ENCODE measurements at places on chromosomes 3 and 15. TPM values are rescaled to one million over a fixed set of nuclear protein-coding genes. Genes with fewer than 3 reads are reported as not detected.

DNA sequence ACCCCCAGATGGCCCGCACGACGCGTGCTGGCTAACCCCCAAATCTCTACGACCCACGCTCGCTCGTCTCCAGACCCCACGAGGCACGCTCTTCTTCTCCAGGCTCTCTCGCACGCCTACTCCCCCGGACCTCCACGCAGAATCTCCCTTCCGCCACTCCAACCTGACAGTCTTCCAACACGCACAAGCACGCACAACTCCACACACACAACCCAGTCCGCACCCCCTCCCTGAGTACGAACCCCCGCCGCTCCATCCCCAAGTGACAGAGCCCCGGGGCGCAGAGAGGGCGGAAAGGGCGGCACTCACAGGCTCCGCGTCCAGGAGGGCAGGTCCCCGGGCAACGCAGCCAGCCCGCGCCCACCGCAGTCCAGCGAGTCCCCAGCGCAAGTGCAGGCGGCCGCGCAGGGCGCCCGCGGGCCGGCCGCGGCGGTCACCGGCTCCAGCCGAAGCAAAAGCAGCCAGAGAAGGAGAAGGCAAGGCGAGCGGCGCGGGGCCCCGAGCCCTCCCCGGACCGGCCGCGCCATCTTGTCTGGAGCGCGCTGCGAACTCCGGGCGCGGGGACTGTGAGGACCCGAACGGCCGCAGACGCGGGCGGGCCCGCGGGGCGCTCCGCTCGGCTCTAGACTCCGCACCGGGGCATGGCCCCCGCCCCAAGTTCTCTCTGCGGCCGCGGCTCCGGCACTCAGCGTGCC is 794 bp downstream of the LRIG1 start:
- no peak for DNase-seq

DNA sequence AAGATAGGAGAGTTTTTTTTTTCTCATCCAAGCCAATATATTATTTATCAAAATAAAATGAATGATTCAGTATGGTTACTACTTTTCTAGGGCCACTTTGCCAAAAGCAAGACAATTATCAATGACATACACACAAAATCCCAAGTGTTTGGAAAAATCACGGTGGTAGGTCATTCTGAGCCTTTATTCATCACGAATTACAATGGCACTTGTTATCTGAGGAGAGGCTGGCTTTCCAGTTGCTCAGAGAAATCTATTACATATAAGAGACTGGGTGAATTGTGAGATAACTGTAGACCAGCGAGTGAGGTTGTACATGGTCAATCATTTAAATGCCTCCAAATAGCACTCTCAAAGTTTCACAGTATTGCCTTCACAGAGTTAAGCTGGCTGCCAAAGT is 20.4 kb upstream of the FGF12 start:
- DNase-seq = no peak

DNA sequence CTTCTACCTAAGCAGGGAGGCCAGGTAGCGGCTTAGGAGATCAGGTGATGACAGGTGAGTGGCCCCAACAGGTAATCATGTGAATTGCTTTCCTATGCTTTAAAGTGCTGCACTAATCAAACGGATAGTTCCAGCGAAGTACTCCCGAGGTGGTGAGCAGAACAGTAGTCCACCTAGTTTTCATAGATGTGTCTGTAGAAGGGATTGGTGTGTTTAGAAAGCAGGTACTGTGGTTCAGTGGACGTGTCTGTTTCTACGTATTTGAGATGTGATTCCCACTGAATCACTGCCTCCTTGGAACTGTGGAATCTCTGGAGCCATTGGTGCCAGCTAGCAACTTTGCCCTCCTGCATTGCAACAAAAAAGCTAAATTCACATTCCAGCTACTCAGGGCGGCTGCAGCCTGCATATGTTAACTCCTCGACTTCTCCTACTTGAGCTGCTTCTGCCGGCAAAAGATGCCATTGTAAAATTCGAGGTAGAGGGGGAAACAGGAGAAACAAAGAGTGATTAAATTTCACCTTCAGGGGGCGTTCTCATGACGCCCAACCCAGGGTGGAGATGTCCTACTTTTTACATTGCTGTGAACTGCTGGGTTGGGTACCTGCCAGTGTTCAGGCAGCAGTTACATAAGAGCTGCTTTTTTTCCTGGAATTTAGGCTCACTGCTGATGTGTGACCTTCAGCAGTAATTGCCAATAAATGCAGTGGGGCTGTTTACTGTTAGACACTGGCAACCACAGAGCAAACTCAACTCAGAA is 227.3 kb downstream of the ITPR1 start:
- DNase-seq = no peak

DNA sequence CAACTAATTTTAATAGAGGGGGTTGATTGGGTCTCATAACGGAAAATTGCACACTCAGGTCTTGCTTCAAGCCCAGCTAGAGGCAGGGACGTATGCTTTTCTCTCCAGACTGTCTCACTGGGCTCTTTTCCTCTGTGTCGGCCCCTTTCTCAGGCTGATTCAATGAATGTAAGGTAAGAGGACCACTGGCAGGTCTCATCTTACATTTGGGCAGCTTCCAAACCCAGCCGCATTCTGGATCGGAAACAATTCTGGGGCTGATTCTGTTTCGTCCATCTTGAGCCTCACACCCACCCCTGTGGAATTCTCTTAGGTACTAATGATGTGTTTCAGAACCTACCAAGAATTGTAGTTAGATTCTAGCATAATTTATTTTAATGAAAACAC is 40.7 kb downstream of the TMEM212 start:
- no peak for DNase-seq

DNA sequence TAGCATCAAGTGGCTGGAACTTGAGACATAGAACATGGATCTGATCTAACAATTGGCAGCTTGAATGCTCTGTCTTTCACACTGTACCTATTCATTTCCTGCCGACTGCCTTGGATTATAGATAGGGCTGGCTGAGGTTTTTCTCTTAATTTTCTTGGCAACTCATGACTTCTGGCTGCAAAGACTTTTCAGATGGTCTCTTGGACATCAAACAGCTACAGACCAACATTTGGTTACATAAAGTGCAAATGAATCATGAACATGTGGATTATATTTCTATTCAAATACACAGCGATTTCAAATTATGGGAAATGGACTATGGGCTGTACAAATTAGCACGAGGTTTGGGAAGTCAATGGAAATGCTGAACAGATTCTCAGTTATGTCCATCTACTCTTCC is 26.2 kb upstream of the IL16 start:
- no peak for DNase-seq

GRCh38 chr3:48686538-48687219 is 964 bp upstream of the NCKIPSD start:
- no peak for DNase-seq

DNA sequence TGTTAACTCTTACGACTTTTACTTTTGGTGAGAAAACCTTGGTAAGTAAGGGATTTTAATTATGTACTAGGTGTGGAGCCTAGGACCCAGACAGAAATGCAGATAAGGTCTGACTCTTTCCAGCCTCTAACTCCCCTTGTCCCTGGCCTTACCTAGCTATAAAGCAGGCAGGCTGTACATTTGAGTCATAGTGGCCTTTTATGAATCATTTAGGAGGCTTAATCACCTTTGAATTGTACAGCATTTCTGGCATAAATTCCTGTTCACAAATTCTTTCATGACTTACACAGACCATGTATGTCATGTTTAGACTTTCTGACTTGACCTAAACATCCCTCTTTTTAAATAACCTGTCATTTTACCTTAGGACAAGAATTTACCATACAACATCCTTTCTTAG is 47.4 kb downstream of the CHCHD4 start:
- no peak for DNase-seq

DNA sequence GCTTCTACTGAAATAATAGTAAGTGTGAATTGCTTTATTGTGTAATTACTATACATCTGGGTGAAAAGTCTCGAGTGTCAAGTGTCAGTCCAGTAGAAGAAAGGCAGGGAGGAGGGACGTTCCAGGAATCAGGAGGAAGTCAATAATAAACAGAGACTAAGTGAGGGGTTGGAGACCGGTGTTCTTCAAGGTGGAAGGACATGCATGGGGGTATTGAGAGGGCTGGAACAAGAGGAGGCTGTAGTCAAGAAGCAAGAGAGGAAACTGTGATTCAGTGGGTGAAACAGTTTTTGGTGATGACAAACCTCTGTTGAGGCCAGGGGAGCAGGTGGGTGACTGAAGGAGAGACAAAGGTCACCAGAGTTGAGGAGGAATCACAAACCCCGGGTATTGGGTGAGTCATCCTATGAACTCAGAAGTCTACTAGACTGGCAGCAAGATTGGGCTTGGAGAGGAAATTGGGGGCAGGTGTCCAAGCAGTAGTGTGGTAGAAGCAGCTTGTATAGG is 11.6 kb upstream of the SCAMP5 start:
- DNase-seq = no peak

DNA sequence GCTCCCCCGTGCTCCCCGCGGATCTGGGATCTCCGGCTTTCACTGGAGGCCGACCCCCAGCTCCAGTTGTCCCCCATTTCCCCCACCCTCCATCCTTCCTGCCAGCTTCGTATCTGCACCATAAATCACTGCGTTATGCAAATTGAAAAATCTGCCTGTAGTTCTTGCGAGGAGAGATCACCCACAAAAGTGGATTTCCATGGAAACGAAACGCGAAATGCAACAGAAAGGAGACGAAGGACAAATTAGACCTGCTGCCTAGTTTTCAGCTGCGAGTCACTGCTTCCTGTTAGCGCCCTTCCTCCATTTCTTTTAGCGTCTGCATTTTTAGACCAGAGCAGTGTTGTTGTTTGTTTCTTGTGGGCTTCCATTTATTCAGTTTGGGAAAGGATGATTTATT is 127.1 kb upstream of the ATP10A start:
- no peak for DNase-seq

DNA sequence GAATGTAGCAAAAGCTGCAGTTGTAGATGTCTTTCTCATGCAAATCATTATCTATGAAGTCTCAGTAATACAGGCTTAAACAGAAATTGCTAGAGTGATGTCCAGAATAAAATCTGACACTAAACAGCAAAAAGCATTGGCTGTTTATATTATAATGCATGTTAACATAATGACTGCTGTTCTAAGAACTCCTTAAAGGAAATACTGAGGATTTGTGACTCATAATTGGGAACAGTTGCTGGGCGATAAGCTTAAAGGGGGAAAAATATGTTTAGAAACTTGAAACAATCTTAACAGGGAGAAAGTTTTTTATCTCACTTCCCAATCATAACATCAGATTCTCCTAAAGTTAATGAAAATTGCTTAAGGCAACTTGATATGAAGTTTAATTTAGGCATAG is 17.5 kb downstream of the TIPARP start:
- DNase-seq = no peak

DNA sequence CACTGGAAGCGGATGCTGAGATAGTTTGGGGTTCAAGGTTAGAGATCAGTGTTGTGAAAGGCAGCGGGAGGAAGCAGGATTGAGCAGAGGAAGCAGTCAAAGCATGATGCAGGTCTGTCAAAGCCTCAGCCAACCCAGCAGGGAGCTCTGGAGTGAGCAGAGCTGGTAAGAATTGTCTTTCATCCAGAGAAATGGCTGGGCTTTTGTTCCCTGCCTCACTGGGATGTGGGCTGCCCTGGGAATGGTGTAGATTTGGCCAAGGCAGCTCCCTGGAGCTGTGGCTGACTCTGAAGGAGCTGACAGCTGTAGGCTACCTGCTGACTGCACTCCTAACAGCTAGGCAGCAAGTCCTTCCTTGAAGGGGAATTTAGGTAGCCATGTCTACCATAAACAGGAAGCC is 61.9 kb upstream of the STXBP5L start:
- no peak for DNase-seq

GRCh38 chr15:57326196-57326595 is 50.1 kb upstream of the CGNL1 start:
- no peak for DNase-seq

DNA sequence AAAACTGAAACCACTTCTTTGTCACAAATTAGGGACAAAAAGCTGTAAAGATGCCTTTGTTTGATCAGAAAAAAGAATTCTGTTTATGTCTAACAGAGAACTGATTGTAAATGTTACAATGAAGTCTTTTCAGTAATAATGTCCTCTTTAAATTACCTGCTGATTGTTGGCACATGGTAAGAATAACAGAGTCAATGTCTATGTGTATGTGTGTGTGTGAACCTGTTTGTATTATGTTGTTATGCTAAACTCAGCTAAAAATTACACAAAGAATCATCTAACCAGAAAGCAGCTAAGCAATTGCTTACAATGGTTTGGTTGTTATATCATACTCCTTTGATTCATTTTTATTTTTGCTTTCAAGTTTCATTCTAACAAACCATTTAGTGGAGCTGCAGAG is 159.1 kb upstream of the PDZRN3 start:
- DNase-seq = no peak

GRCh38 chr3:4582624-4583023 is 89.5 kb downstream of the ITPR1 start:
- DNase-seq = no peak

DNA sequence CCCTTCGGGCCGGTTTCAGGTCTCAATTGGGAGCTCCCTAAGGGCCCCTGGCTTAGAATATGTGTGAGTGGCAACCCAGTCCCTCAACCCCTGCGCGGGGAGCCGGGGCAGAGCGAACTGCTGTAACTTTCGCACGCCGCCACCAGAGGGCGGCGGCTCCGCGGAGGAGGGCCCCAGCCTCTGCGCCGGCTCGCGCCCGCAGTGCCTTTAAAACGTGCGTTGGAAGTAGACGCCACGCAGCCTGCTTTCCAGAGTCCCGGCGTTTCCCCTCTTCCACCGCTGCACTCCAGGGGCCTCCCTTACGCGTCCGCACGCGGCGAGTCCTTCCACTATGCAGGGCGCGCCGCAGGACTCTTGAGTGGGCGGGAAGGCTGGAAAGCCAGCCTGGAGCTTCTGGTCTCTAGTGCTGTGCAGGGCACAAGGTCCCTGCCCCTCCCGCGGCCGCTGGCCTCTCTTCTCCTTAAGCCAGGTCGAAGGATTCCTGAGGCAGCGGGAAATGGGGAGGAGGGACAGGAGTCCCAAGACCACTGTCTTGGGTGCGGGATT is 23.7 kb upstream of the RNU6-1 start:
- no peak for DNase-seq

- no peak for DNase-seq
Observed at GRCh38 chr3:2661078-2661477, 449.1 kb downstream of the IL5RA start.

DNA sequence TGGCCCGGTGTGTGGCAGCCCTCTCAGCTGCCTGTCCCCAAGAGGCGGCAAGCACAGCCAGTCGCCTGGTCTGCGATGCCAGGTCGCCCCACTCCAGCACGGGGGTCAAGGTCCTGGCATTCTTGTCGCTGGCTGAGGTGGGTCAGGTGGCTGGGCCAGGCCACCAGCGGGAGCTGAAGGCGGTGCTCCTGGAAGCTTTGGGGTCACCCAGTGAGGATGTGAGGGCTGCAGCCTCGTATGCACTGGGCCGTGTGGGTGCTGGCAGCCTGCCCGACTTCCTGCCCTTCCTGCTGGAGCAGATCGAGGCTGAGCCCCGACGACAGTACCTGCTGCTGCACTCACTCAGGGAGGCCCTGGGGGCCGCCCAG is 20.8 kb downstream of the CAND2 start:
- DNase-seq = no peak

The ARGFX gene
- not detected for total RNA-seq

The UROC1 gene
- total RNA-seq = not detected

The ZNF80 gene
- not detected for total RNA-seq

The DUOXA2 gene
- total RNA-seq = not detected

The GOLIM4 gene
- total RNA-seq = 35.4 TPM

The FEM1B gene
- 34.8 TPM for total RNA-seq

The RTP1 gene
- not detected for total RNA-seq

The SPATA12 gene
- 0.10 TPM for total RNA-seq

The NR1I2 gene
- total RNA-seq = not detected

The AADACL2 gene
- total RNA-seq = not detected

The FAM174B gene
- 30.7 TPM for total RNA-seq

The DNAH12 gene
- total RNA-seq = 0.21 TPM

The ATRIP gene
- total RNA-seq = 11.9 TPM

The SLC38A3 gene
- total RNA-seq = 6.0 TPM

The POTEB3 gene
- not detected for total RNA-seq

The FANCD2OS gene
- total RNA-seq = not detected

The STRIT1 gene
- total RNA-seq = not detected

The IFT122 gene
- total RNA-seq = 52.4 TPM

Measured in Panc1 (cell line).